ENCODE measurements at places on chromosomes 1 and 21. TPM values are rescaled to one million over a fixed set of nuclear protein-coding genes. Genes with fewer than 3 reads are reported as not detected.

The FASLG gene
- not detected for polyA plus RNA-seq

The RAD54L gene
- 11.5 TPM for polyA plus RNA-seq

The LCE1C gene
- polyA plus RNA-seq: not detected

The LORICRIN gene
- polyA plus RNA-seq: not detected

The HMGCS2 gene
- not detected for polyA plus RNA-seq

The OLIG1 gene
- polyA plus RNA-seq: not detected

The ACKR1 gene
- polyA plus RNA-seq: 0.02 TPM

The AQP10 gene
- 0.02 TPM for polyA plus RNA-seq

The UQCRHL gene
- polyA plus RNA-seq: 2.8 TPM

The DNM3 gene
- polyA plus RNA-seq: 0.43 TPM

GRCh38 chr1:99170516-99170915 lies 93.8 kb upstream of the PLPPR4 start:
- DNase-seq: no peak

GRCh38 chr1:154157520-154158306 lies 2.8 kb upstream of the NUP210L start:
- no peak for DNase-seq

DNA sequence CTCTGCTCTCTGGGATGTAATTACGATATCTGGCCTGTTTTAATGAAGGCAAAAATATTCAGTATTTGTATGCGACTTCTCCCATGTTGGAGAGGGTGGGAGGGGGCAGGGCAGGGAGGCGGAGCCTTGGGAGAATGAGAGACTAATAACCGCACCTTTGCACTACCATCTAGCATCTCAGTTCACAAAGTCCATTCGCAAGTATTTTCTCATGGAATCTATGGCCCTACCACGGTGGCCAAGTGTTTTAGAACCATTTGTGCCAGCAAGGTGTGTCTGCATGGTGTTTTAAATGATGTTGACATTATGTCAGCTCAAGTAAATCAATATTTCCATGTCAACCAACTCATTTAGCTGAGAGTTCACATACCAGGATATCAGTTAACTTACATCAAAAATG lies 14.3 kb upstream of the BLACAT1 start:
- DNase-seq: no peak

DNA sequence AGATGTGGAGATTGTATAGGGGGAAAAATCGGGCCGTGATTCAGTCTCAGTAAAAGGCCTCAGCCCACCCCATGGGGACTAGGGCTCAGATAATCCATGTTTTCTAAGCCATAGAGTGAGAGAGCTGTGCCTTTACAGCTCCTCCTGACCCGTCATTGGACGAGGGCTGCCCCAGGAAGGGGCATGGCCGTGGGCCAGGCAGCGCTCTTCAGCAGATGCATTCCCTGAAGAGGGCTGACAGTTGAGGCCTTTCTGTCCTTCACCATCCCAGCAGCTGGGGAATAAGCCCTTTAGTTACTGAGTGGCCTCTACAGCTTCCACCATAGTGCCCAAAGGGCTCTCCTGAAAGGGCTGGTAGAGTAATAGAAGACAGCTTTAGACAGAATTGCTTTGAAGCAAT lies 57.2 kb downstream of the ST3GAL3 start:
- peak; percentile 34 for DNase-seq

GRCh38 chr1:109191377-109191776 lies 22.3 kb upstream of the SARS1 start:
- no peak for DNase-seq

GRCh38 chr1:171800342-171800741 lies 18.9 kb downstream of the METTL13 start:
- no peak for DNase-seq

GRCh38 chr1:61102041-61102440 lies 19.7 kb downstream of the NFIA start:
- DNase-seq: no peak

GRCh38 chr1:40315795-40316594 lies 1.1 kb downstream of the COL9A2 start:
- peak; percentile 71 for DNase-seq

- peak; percentile 85 for DNase-seq
Observed at GRCh38 chr1:23916209-23917131, 3.3 kb upstream of the CNR2 start.

DNA sequence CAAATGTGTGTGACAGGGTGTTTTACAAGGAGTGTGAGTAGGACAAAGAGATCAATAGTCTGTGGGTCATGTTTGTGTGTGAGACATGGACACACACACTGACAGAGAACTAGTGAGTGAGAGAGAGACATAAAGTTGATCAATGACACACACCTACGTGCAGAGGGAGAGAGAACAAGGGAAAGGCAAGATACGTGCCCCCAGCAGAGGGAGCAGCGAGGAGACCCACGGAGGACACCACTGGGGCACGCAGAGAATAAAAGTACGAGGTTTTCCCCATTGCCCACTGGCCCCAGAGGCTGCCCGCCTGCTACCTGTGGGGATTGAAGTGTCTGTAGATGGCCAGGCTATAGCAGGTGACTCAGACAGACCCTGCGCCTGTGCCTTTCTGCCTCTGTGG lies 130.2 kb upstream of the CSF3R start:
- no peak for DNase-seq

GRCh38 chr1:15153842-15154479 lies 414 bp downstream of the TMEM51 start:
- peak; percentile 84 for DNase-seq

- peak; percentile 28 for DNase-seq
Observed at GRCh38 chr1:81304187-81304586, 496.5 kb upstream of the ADGRL2 start.

DNA sequence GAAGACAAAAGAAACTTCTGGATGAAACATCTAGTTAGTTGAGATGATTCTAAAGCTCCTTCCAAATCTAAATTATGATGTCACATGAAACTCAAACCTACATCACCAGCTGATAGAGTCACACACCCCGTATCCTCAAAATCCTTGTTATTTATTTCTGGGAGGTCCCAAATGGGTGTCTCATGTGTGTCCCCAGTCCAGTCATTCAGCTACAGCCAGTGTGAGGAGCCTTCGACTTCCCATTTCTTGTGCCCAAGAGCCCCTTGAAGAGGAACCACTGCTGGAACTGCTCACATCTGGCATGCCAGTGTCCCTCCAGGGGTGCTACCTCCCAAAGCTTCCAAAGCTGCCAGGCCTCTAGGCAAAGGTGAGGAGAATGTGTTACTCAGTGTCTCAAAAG lies 32.5 kb upstream of the KCNA3 start:
- no peak for DNase-seq

DNA sequence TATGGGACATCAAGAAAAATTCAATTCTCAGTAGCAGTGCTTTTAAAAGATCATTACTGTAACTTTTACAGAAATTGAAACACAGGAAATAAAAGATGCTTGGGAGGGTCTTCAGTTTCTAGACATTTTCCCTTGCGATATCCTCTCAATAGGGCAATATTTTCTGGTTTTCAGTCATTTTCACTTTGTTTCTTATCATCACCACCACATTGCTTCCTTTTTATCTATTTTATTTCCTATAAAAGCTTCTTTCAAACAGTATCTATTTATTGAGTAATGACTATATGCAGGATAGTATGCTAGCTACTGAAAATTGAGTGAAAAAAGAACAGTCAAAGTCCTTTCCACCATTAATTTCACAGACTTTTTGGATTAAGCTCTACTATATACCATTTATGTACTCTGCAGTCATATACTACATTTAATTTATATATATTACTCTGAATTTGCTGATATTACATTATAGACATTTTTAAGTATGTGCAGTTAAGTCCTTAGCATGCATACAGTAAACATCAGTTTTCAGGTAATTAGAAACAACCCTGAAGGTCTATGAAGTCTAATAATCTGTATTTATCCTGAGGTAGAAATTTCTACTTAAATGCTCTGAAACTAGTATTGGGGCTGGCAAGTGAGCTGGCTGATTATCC lies 18.7 kb downstream of the TRMT1L start:
- no peak for DNase-seq

GRCh38 chr21:25934130-25934529 lies 199.4 kb downstream of the GABPA start:
- DNase-seq: no peak

DNA sequence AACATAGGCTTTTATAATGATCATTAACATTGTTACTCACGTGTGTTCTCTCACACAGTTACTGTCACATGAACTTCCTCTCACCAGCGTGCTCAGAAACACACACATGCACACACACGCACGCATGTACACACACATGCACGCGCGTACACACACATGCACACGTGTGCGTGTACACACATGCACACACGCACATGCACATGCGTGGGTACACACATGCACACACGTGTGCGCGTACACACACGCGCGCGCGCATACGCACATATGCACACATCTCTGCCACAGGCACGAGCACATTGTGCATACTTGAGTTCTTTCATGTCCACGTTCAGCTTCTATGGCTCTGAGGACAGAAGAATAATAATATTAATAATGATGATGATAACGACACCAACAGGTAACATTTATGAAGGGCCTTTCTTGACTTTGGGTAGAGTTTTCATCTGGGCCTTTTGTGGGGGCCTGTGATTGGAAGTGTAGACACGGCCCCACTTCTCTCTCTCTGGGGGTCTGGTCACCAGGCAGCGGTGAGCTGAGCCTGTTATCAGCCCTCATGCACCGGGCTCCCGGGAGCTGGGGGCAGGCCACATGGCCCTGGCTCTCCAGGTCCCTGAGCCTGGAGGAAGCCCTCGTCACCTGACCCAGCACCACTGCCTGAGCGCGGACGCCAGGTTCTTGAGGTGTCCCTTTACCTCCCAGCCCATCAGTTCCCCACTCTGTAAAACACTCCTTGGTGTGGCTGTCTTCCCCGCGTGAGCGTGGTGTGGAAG lies 7.0 kb downstream of the EPHA8 start:
- peak; percentile 86 for DNase-seq

DNA sequence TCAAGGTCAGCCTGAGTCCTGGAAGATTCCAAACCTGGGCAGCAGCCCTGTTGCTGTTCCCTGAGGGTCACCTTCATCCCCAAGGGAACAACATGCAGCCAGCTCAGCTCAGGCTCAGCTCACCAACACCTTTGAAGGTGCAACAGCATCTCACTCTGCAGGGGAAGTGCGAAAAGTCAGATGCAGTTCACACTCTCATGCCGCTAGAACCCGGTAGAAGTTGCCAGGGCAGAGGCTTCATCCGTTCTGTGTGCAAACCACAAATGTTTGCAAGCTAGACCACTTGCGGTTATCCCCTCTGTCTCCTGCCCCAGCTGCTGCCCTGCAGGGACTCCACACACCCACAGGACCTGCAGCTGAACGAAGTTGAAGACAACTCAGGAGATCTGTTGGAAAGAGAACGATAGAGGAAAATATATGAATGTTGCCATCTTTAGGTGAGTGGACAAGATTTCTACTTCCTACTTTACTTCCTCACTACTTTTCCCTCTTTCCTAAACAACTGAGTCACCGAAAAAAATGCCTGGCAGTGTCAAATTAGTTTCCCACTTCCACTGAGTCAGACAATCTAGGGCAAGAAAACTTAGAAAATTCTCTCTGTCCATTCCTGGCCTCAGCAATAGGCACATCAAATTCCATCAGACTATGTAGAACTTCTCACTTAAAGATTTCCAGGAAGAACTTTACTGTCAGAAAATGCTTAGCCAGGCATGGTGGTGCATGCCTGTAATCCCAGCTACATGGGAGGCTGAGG lies 1.8 kb upstream of the FCRL6 start:
- no peak for DNase-seq

DNA sequence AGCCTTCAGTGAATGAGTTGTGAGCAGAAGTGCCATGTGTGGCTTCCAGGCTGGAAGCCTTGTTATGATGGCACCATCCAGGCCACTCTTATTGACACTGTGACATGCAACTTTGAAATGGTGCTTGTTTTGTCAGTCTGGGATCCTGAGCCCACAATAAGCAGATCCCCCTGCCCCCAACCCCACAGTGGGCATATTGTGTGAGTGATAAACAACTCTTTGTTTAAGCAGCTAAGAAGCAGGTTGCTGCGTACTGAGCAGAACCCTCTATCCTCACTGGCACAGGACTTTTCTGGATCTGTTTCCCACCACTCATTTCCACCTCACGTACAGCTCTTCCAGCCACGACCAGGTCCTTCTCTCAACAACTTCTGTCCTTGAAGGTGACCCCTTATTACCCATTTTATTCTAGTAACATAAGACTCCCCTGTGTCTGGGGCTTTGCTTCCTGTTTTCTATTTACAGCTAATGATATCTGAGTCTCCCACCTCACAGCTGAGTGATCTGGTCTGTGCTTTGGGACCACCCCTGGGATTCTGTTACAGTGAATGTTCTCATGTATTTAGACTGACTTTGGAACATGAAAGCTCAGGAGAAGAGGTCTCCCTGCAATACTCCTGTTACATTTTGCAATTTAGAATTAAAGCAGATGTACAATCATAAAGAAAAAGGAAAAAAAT lies 375.5 kb downstream of the PCP4 start:
- DNase-seq: no peak

DNA sequence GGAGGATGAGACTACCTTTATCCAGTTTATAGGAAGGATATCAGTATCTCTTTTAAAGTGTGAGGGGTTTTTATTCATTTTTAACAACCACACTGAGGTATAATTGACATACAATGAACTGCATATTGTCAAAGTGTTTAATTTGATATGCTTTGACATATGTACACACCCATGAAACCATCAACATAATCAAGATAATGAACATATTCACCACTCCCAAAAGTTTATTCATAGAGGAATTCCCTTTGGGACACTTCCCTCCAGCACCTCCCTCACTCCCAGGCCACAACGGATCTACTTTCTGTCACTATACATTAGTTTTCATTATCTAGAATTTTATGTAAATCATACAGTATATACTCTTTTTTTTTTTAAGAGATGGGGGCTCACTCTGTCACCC lies 63.4 kb upstream of the MCOLN3 start:
- DNase-seq: no peak

DNA sequence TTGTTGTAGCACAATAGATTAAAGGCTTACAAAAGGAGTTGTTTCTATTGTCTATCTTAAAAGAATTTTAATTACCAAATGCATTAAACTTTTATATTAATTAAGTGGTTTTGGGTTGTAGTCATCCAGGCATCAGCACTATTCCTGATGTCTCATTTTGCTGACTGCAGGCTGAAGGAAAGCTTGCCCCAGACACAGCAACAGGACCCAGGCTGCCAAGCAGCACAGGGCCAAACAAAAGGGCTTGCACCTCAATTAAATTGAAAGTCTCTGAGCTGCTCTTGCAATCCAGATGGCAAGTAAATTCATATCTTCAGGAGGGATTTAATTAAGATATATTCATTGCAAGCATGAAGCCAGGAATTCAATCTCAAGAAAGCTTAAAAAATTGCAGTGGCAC lies 80.7 kb upstream of the CHODL start:
- no peak for DNase-seq

Data from SK-N-SH (cell line).